ENCODE measurements at places on chromosomes 5 and 9.
A peak's percentile ranks its signal among the peaks of the same experiment; 100 is the strongest.

DNA sequence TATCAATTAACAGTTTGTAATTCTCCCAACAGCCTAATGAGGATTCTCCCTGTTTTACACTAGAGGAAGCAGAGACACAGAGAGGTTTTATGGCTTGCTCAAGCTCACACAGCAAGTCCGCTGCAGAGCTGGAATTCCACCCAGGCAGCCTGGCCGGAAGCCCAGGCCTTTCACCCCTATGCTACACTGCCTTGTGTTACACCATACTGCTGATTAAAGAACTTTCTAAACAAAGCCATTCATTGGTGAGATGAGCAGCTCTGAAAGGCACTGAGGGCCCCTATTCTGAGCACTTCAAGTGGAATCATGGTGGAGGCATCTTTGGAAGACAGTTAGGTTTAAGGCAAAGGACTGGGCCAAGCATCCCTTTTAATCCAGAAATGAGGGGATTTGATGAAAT is 14.7 kb upstream of the LARP1 start:
- no peak for DNase-seq

GRCh38 chr9:109002141-109002540 is 11.2 kb downstream of the CTNNAL1 start:
- no peak for DNase-seq

- no peak for DNase-seq
These were observed 36.4 kb upstream of the ADAMTSL1 start for GRCh38 chr9:18437315-18438201.

DNA sequence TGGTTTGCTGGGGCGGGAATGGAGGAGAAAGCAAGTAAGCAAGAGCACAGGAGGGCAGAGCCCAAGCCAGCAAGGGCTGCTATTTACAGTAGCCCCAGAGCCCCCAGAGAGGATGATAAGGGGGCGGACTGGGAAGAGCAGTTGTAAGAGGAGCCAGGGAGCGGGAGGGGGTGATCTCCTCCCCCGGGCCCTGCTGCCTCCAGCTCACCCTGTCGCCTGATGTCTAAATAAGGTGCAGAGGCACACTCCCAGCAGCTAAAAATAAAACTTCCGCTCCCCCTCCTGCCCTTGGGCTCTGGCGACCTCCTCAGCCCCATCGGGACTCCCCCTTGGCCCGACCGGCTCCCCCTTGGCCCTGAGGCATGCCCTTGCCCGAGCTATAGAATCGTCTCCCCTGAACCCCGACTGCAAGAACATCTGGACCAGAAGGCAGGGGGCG is 14.4 kb upstream of the CCDC69 start:
- no peak for DNase-seq

GRCh38 chr9:28699632-28700031 is 1126.4 kb upstream of the C9orf72 start:
- no peak for DNase-seq

GRCh38 chr5:179237770-179238627 is 107.3 kb downstream of the ADAMTS2 start:
- no peak for DNase-seq

DNA sequence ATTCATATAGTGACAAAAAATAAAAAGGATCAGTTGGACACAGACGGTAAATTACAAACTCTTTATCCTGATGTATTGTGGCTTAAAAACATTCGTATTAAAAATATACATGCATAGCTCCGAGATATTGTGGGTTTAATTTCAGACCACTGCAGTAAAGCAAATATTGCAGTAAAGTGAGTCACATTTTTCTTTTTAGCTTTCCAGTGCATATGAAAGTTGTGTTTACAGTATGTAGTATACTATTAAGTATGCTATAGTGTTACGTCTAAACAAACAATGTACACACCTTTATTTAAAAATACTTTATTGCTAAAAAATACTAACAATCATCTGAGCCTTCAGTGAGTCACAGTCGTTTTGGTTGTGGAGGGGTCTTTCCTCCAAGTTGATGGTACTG is 551.8 kb downstream of the CETN3 start:
- no peak for DNase-seq

- DNase-seq, result peak; percentile 27
These were observed 17.9 kb downstream of the TMEM245 start for GRCh38 chr9:109101810-109102209.

All from Calu3 (cell line).